ENCODE measurements at places on chromosomes 1 and 21.
A peak's percentile ranks its signal among the peaks of the same experiment; 100 is the strongest.

DNA sequence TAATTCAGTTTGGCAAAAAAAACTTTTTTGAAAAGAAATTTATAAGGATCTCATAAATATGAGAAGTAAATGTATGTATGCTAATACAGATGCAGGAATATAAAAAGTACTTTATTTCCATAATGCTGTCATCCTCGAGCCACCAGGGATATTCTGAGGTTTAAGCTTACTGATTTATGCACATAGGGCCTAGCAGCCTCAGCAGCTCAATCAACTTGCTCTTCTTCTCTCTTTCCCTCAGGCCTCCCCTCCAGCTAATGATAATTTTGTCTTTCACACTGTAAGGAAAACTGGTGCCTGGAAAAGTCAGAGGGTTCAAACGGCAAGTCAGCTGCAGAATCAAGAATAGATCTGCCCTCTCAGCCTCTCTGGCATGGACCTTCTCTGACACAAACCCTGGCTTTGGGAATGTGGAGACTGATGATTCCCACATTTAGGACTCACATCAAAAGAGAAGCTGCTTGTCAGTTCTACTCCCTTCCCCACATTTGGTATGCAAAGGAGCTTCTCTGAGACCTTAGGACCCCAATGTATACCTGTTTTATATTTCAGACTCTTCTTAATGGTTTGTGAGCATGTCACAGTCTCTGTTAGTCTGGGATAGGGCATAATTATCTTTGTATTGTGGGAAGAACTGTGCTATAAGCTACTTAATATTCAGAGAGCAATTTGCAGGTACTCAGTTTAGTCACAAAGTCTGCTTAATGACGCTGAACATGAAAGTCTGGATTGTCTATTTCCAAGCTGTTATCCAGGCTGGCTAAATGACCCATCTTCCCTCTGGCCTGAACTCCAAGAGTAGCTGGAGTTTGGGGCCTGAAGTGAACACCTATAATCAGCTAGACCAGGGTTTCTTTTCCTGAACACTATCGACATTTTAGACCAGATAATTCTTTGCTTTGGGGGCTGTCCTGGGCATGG is 52.1 kb upstream of the DIPK1A start:
- DNase-seq = no peak

DNA sequence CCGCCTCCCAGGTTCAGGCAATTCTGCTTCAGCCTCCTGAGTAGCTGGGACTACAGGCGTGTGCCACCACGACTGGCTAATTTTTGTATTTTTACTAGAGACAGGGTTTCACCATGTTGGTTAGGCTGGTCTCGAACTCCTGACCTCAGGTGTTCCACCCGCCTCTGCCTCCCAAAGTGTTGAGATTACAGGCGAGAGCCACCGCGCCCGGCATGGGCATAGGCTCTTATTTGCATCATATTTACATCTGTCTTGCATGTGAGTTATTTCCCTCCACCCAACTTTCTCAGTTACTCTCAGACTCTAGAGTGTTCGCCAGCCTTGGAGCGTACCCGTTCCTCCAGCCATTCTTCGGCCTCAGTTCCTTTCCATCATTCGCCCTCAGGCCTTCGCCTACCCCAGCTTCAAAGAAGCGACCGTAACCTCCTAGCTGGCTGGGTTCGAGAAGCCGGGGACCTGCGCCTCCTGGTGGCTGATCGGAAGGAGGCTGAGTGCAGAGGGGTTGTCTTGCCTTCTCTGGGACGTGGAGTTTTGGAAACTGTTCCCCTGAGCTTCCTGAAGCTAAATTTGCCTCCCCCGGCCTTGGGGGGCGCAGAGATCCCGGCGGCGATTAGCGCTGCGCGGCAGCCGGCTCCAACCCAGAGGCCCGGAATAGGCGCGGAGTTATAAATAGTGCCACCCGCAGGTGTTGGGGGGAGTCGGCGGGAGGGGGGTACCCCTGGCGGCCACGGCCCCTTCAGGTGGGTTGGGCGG is 3.6 kb upstream of the ZBTB7B start:
- peak; percentile 46 for DNase-seq

- DNase-seq = no peak
These were observed 86.9 kb downstream of the STUM start for GRCh38 chr1:226635456-226635941.

DNA sequence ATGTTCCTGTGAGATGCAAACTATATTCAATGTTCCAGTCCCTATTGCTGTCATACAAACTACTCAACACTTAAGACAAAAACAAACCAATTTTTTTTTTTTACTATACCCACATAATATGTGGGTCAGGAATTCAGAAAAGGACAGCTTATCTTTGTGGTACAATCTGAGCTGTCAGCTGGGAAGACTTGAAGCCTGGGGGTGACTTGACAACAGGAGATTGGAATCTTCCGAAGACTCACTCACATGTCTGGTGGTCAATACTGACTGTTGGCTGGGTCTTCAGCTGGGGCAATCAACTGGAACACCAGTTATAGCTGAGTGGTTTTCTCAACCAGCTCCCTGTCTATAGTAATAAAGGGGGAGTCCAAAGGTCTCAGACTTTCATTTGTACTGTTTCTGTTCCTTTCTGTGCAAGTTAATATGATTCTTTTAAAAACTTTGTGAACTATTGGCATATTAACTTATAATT is 81.7 kb upstream of the ATP1B1 start:
- no peak for DNase-seq

DNA sequence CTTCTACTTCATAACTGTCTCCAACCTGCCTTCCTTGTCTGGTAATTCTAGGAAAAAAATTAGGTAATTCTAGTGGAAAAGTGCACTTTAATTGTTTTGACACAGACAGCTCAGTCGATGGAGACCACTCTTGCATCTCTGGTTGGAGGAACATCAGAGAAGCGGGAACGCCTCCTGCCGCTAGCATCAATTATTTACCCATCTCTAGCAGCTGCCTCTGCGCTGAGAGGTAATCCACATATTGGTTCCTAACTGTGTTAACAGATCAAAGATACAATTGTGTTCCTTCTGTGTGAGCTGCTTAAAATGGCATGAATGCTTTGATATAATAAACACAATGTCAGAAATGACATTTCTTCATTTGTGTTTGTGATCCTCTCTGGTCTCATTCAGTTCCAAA is 33.3 kb downstream of the C2CD2 start:
- DNase-seq = no peak

GRCh38 chr1:4794020-4794780 is 139.8 kb downstream of the AJAP1 start:
- DNase-seq = no peak

DNA sequence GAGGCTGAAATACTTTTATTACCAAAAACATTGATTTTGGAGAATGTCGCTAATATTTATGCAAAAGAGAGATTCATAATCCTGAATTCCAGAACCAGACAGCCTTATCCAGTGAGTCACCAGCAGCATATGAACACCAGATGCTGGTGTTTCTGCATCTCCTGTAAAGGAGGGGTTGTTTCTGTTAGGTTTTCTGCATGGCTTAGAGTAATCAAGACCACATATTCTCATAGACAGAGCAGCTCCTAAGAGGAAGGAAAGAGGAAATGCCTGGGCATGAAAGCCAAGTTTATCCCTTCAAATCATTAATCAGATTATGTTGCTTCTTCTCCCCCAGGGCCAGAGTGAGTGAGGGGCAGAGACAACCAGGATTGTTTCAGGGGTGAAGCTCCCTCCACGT is 86.2 kb downstream of the NGF start:
- DNase-seq = no peak

- DNase-seq = no peak
These were observed 90.0 kb downstream of the VWA5B1 start for GRCh38 chr1:20380616-20381035.

GRCh38 chr1:155471026-155471425 is 91.6 kb downstream of the ASH1L start:
- DNase-seq = no peak

GRCh38 chr1:182791281-182792179 is 2.0 kb downstream of the NPL start:
- DNase-seq = no peak

DNA sequence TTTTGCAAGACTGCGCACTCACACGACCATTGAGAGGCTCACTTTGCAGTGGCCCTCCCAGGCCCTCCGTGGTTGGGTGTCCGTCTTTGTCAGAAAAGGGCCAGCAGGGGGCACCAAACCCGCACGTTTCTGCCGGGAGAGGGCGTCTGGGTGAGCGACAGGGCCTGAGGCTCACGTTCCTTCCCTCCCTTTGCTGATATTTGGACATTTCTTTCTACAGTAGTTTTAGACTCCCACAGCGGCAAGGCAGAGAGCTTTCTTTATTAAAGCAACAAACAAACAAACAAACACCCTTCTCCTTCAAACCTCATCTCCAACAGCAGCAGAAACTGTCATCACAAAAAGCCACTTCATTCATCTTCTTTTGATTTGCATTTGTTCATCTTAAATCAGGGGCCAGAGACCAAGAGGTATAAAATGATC is 79.2 kb upstream of the WDR26 start:
- DNase-seq = peak; percentile 45

GRCh38 chr1:86235852-86236251 is 79.3 kb upstream of the COL24A1 start:
- no peak for DNase-seq

GRCh38 chr21:42143111-42143510 is 72.0 kb downstream of the UMODL1 start:
- no peak for DNase-seq

DNA sequence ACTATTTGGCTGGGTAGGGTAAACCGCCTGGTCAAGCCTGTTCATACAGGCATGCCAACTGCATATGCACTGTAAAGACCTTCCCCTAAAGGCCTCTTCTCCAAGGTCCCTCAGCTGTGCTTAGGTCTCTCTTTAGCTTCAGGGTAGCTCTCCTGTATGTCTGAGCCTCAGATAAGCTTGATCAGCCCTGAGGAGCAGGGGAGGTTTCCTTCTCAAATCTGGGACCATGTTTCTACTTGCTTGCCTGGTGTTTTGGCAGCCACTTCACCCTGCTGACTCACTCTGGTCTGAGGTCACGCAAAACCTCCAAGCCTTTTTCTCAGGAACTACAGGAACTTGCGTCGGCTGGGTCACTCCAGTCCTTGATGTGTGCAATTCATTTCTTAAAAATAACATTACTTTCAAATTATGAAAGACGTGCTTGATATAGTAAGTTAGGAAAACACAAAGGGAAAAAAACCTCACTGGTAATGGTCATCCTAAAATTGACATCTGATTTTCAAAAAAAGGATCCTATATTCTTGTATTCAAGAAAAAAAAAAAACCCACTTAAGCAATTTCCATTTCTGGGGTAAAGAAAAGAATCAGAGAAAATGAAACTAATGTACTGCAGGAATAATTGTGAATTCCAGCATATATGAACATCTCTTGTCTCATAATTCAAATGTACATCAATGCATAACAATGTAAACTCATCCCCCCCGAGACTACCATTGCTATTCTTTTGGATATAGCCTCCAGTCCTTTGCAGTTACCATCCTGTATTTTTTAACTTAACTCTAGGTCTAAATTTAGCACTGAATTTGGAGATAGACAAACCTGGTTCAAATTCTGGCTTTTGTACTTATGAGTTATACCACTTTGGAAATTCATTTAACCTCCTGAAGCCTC is 24.8 kb upstream of the RNF19B start:
- no peak for DNase-seq

All from activated CD8-positive, alpha-beta memory T cell treated with anti-CD3 and anti-CD28 coated beads for 1 hour (primary cell).